ENCODE measurements at places on chromosomes 12 and 14. TPM values are rescaled to one million over a fixed set of nuclear protein-coding genes. Genes with fewer than 3 reads are reported as not detected.

PIANP gene
- polyA plus RNA-seq: 1.7 TPM

LALBA gene
- not detected for polyA plus RNA-seq

MIPOL1 gene
- polyA plus RNA-seq: 3.3 TPM

SYNDIG1L gene
- polyA plus RNA-seq: not detected

PIK3C2G gene
- polyA plus RNA-seq: 14.3 TPM

ANKS1B gene
- polyA plus RNA-seq: 1.1 TPM

PMCH gene
- not detected for polyA plus RNA-seq

DHRS4L2 gene
- polyA plus RNA-seq: 44.3 TPM

CMA1 gene
- not detected for polyA plus RNA-seq

SLC38A4 gene
- polyA plus RNA-seq: 0.12 TPM

DAAM1 gene
- 9.6 TPM for polyA plus RNA-seq

RNASE7 gene
- polyA plus RNA-seq: not detected

CLMN gene
- polyA plus RNA-seq: 6.2 TPM

TSPAN19 gene
- polyA plus RNA-seq: not detected

PPP2R5E gene
- polyA plus RNA-seq: 8.2 TPM

ADAM21 gene
- not detected for polyA plus RNA-seq

IL31 gene
- not detected for polyA plus RNA-seq

TMEM30B gene
- polyA plus RNA-seq: 12.5 TPM

OTOGL gene
- not detected for polyA plus RNA-seq

DPY19L2 gene
- polyA plus RNA-seq: 0.46 TPM

OR5AU1 gene
- not detected for polyA plus RNA-seq

LUM gene
- polyA plus RNA-seq: 39.4 TPM

SLC48A1 gene
- polyA plus RNA-seq: 18.2 TPM

RERG gene
- polyA plus RNA-seq: 3.7 TPM

HPD gene
- not detected for polyA plus RNA-seq

TBC1D30 gene
- 3.9 TPM for polyA plus RNA-seq

MMP17 gene
- 2.7 TPM for polyA plus RNA-seq

GARIN6 gene
- not detected for polyA plus RNA-seq

KCNJ8 gene
- polyA plus RNA-seq: 7.2 TPM

Data from stomach (tissue), 19 donors.